PC-3 (cell line): ENCODE measurements at places on chromosomes 3 and 15.
A peak's percentile ranks its signal among the peaks of the same experiment; 100 is the strongest.

GRCh38 chr3:4398941-4399245, 68.2 kb downstream of the SUMF1 start:
- DNase-seq, result no peak

DNA sequence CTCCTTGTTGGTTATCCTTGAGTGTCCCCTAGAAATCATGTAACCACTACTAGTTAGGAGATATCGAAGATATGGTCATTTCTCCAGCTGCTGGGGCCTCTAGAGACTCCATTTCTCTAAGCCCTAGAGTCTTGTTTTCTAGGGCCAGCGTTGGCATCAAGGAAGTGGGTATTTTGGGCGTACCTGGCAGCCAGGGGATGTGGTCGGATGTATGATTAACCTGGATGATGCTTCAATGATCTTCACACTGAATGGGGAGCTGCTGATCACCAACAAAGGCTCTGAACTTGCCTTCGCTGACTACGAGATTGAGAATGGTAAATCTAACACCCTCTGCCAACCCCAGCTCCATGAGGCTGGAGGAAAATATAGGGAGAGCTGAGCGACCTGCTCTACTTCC, 325.5 kb downstream of the RYR3 start:
- no peak for DNase-seq

GRCh38 chr15:85164841-85165466, 183.3 kb downstream of the PDE8A start:
- DNase-seq, result peak; percentile 26

- peak; percentile 81 for DNase-seq
Observed at GRCh38 chr3:49668861-49669260, 5.3 kb upstream of the APEH start.

GRCh38 chr15:70344666-70345065, 246.9 kb upstream of the TLE3 start:
- DNase-seq, result no peak

GRCh38 chr15:57235873-57236272, 140.4 kb upstream of the CGNL1 start:
- DNase-seq, result no peak

GRCh38 chr3:21372316-21372715, 378.7 kb downstream of the ZNF385D start:
- no peak for DNase-seq

- no peak for DNase-seq
Observed at GRCh38 chr15:48546296-48546695, 99.2 kb downstream of the FBN1 start.

GRCh38 chr3:57959423-57960173, 48.6 kb upstream of the FLNB start:
- no peak for DNase-seq

DNA sequence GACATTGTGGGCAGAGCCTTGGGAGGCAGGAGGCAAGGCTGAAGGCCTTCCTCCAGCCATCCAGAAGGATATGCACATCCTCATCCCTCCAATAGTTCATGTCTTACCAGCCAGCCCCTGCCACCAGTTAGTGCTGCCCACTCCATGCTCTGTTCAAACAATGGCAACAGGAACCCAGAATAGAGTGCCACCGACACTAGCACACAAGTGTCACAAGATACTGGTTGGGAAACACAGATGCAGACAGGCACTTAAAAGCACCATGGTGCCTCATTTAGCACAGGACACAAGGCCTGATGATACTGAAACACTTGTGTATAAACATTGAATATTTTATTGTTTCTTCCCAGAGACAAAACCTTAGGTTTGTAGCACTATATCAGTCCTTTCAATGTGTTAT, 56.5 kb upstream of the MYO5C start:
- no peak for DNase-seq

DNA sequence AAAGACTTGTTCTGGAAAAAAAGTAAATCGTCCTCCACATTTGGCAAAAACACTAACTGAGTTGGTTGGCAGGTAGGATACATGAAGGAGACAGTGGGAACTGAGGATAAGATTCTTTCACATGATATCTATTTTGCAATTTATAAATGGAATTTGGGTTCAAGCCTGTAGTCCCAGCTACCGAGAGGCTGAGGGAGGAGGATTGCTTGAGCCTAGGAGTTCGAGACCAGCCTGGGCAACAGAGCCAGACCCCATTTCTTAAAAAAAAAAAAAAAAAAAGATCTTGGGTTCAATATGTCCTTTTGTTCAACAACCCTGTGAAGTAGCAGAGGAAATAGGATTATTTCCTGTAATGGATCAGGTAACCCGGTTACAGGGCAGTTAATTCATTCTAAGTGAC, 35.7 kb upstream of the CFAP161 start:
- no peak for DNase-seq

DNA sequence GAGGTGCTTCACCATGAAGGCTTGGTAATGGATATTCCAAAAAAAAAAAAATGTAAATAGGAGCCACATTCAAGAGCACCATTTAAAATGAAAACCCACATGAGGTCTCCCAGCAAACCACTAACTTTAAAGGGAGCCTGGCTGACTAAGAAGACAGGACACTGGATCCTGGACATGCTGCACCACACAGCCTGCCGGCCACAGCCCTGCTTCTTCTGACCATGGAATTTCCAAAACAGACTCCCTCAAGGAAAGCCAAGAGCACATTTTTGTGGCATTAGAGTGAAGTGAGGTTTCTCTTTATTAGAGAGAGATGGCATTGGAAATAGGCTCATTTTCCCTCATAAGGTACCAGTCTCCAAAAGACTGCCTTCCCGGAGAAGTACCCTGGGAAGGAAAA, 113.9 kb downstream of the RORA start:
- no peak for DNase-seq

GRCh38 chr3:134423153-134423552, 48.9 kb upstream of the AMOTL2 start:
- DNase-seq, result peak; percentile 11

- peak; percentile 53 for DNase-seq
Observed at GRCh38 chr3:12307136-12307535, 18.3 kb downstream of the PPARG start.

- no peak for DNase-seq
Observed at GRCh38 chr15:77228828-77229227, 157.9 kb upstream of the TSPAN3 start.

DNA sequence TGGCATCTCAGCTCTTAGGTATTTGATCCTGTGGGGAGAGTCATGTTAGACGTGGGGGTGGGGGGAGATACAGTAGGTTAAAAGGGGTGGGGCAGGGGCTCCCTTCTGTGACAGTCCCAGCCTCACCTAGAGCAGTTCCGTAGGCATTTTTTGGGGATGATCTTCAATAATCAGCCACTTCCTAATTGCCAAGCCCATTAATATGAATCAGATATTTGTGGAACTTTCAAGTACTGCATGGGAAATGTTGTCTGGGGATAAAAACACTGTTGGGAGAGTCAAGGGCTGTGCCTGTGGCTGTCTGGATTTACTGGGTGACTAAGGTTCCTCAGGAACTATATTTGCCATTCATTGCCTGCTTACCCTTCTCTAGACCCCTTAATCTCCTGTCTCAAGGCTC, 9.5 kb downstream of the C3orf52 start:
- peak; percentile 35 for DNase-seq

DNA sequence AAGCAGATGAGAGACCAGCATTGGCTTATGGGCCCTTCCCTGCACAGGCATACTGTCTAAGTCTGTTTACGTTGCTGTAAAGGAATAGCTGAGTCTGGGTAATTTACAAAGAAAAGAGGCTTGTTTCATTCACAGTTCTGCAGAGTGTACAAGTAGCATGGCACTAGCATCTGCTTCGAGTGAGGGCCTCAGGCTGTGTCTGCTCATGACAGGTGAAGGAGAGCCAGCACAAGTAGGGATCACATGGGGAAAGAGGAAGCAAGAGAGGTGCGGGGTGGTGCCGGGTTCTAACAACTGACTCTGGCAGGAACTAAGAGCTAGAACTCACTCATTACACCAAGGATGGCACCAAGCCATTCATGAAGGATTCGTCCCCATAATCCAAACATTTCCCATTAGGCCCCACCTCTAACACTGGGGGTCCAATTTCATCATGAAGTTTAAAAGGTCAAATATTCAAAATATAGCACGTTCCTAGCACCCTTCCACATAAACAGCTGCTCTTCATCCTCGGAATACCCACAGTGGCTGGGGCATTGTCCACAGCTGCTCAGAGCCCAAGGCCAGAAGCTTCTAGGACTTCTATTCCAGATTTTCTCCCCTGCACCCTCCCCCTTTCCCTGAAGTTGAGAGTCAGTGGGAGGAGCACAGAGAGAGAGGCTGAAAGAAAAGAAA, 5.6 kb downstream of the RTP3 start:
- no peak for DNase-seq

DNA sequence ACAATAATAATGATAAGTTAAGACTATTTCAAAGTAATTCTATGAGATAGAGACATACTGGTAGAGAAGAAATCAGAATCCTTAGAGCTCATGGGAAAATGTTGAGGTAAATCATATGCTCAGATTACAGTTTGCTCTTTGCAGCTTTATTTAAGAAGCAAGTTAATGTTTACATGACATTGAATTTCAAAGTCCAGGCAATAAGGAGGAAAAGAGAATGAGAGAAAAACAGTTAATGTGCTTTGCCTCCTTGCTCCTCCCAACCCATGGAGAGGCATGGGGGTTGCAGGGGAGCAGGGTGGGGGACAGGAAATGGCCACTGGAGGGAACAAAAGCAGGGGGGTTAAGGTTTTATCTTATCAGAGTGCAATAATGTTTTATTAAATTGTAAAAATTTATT, 42.2 kb upstream of the ZBTB38 start:
- DNase-seq, result no peak

DNA sequence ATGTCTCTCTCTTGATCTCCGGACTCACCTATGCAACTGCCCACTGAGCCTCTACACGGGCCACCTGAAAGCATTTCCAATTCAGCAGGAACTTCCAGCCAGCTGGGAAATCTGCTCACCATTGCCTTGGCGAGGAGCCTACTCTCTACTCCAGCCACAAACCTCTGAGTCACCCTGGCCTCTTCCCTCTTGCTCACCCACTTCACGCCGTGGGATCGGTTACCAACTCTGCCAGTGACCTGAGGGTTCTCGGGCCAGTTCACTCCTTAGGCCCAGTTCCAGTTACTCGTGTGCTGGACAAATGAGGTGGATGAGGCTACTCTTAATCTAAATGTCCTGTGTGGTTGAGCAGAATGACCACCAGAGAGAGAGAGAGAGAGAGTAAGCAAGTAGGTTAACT, 70.1 kb downstream of the CEMIP start:
- peak; percentile 93 for DNase-seq

- DNase-seq, result no peak
Observed at GRCh38 chr3:29597376-29598008, 316.6 kb downstream of the RBMS3 start.

DNA sequence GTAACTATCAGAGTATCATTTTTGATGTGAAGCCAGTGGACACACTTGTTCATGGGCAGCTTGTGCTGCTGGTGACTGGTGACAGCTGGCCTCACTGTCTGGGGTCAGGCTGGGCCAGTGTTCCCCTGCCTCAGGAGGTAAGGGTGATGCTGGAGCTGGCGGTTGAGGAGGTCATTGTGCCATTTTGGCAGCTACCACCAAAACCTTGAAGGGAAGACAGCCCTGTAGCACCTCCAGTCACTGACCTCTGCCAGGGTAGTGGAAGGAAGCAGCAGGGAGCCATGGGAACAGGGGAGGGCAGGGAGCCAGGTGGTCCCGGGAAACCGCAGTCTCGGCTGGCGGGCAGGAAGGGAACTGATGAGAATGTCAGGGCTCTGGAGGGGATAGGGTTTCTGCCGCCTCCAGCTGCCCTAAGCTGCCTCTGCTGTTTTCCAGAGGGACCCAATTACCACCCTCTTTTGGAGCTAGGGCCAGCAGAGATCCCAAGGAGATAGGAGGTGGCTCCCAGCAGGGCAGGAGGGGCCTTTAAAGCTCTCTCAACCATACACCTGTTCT, 24.8 kb downstream of the FOXL2NB start:
- no peak for DNase-seq

- DNase-seq, result no peak
Observed at GRCh38 chr3:10303105-10303504, 10.4 kb upstream of the GHRL start.

DNA sequence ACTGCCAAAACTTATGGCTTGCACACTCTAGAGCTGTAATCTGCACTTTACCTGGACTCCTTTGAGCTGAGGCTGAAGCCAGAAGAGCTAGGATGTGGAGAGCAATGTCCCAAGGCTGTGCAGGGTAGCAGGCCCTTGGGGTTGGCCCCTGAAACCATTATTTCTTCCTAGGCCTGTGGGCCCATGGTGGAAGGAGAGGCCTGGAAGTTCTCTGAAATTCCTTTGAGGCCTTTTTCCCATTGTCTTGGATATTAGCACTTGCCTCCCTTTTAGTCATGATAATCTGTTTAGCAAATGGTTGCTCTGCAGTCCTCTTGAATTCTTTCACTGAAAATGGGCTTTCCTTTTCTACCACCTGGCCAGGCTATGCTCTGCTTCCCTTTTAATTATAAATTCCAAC, 102.0 kb upstream of the SGO1 start:
- no peak for DNase-seq

DNA sequence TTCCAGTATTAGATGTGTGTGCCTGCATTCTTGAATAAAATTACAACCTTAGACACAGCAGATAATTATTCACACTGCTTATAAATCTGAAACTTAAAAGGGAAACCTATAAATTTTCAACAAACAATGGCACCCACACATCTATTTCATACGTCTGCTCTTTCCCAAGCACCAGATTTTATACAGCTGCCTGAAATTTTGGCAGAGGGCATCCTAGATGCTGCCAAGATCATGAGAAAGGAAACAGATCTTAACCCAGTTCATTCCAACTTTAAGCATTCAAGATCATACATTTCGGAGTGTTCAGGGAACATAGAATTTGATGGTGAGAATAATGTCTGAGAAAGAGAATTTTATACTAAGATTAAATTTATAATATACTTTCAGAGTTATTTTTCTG, 53.1 kb downstream of the CLDN1 start:
- no peak for DNase-seq

GRCh38 chr3:62057339-62058047, 315.9 kb downstream of the FEZF2 start:
- DNase-seq, result no peak

DNA sequence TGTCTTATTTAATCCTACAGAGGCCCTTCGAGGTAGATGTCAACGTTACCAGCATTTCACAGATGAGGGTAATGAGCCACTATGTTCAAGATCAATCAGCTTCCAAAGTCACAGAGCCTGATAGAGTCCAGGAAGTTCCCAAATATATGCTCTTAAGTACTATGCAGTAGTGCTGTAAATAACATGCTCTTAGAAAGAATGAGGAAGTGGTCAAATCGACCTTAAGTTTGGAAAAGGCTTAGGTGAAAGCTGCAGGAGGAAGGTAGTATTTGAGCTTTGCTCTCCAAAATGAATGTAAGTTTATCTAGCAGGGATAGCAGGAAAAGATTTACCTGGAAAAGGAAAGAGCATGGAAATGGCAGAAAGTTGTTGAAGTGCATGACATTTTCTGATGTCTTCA, 234.0 kb downstream of the RBMS3 start:
- peak; percentile 35 for DNase-seq

DNA sequence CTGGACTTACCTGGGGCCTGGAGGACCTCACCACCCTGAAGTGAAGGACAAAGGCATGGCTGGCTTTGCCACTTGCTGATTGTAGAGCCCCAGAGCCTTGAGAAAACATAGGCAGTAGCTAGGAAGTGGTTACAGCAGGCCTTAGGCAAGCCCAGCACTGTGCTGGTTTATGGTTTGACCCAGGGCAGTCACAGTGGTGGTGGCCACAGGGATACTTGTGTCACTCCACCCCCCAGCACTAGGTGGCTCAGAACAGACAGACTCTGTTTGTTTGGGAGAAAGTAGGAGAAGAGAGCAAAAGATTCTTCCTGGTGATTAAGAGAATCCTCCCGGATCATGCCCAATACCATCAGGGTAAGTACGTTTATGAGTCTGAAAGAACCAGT, 13.2 kb upstream of the COL8A1 start:
- DNase-seq, result no peak

- DNase-seq, result peak; percentile 44
Observed at GRCh38 chr3:51710631-51711351, 3.9 kb downstream of the GRM2 start.
